ENCODE measurements at places on chromosomes 2 and 18. TPM values are rescaled to one million over a fixed set of nuclear protein-coding genes. Genes with fewer than 3 reads are reported as not detected.

The KCNIP3 gene
- total RNA-seq: 13.4 TPM

The CHN1 gene
- total RNA-seq: 19.0 TPM

The PPP1CB gene
- 180 TPM for total RNA-seq

The SLC39A6 gene
- 59.3 TPM for total RNA-seq

The SMPD4 gene
- 55.2 TPM for total RNA-seq

The GCG gene
- total RNA-seq: not detected

The DSC3 gene
- 1.6 TPM for total RNA-seq
